ENCODE measurements at places on chromosomes 2 and 18.

- no peak for DNase-seq
Observed at GRCh38 chr18:59959073-59959472, 59.3 kb downstream of the PMAIP1 start.

DNA sequence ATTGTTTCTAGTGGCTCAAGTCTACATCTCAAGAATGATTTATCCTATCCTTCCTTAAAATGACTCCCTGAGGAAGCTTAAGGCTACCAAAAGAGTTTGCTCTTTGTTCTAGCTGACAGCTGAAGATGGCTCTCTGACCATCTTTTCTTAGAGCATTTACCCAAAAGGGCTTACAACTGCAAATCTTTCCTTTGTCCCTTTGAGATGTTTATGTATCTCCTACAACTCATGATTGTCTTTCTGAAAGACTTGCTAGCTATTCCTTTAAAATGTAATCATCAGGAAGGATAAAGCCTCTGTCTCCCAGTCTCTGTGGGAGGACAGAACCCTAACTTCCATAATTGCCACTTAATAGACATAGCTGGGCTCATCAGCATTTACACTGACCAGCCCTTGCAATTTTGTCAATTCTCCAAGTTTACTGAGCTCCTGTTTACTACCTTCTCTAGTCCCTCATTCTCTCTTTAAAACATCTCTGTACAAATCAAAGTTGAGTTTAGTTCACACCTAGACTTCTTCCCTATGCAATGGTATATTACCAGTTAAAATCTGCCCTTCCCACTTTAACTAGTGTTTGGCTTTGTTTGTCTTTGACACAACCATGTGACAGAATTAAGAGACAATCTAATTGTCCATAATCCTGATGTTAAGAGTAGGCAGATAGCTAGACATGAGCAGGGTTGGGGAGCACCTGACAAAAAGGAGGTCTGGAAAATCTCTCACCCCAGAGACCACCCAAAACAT, 188.2 kb downstream of the PTH2R start:
- DNase-seq = no peak

GRCh38 chr2:104163611-104164130, 690.2 kb upstream of the POU3F3 start:
- no peak for DNase-seq

- peak; percentile 30 for DNase-seq
Observed at GRCh38 chr2:175251425-175252041, 70.0 kb upstream of the ATP5MC3 start.

DNA sequence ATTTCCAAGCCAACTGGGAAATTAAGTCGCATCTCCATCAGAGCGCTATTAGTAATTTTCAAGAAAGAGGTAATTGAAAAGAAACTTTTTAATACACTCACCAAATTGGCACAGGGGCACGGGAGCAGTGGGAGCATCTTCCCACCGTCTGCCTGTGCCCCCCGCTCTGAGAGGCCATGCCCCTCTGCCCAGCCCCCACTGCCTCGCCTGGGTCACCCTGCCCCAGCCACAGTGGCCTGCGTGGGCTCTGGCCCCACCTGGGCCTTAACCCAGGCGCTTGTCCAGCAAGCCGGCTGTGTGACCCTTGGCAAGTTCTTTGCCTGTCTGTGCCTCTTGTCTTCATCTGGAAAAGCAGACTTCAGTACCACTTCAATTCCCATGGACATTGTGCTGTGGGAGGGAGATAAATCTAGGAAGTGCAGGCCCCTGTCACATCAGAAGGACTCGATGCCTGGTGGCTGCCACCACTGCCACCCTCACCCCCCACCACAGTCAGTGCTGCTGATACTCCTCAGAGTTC, 31.9 kb downstream of the GLI2 start:
- no peak for DNase-seq

DNA sequence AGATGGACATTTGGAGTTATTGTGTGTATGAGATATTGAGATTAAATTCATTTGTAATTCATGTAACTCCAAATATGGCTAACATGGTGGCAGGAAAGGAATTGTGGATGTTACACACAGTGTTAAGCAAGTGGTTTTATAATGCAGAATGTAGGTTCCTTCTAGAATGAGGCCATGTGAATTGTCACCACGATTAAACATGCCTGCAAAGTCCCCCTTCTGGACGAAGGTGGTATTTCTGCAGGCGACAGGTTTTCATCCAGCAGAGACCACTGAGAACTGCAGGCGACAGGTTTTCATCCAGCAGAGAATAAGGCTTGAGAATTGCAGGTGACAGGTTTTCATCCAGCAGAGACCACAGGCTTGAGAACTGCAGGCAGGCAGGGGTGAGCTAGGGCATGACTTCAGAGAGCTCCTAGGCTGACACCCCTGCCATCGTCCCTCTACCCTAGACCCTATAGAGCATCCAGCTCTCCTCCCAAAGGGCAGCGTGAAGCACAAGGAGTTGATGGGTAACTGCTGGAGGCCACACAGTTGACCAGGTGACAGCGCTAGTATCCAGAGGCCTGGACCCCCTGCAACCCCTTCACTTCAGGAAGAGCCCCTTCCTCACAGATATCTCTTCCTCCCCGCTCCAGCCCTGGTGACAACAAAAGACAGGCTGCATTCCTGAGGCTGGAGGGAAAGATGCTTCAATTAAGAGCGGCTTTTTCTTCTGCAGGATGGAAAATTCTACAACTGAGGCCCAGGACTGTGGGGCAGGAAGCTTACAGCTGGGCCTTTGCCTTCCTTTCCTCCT, 175.8 kb downstream of the LOXHD1 start:
- peak; percentile 40 for DNase-seq

DNA sequence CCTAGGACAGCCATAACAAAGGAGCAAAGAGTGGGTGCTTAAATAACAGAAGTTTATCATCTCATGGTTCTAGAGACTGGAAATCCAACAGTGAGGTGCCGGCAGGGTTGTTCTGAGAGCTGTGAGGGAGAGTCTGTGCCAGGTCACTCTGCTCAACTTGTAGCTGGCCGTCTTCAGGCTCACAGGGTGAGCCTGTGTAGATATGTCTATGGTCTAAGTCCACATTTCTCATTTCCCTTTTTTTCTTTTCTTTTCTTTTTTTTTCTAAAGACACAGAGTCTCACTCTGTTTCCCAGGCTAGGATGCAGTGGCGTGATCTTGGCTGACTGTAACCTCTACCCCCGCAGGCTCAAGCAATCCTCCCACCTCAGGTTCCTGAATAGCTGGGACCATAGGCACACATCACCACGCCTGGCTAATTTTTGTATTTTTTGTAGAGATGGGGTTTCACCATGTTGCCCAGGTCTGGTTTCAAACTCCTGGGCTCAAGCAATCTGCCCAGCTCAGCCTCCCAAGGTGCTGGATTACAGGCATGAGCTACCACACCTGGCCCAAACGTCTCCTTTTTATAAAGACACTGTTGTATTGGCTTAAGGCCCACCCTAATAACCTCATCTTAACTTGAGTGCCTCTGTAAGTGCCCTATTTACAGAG, 142.2 kb downstream of the SP3 start:
- no peak for DNase-seq

DNA sequence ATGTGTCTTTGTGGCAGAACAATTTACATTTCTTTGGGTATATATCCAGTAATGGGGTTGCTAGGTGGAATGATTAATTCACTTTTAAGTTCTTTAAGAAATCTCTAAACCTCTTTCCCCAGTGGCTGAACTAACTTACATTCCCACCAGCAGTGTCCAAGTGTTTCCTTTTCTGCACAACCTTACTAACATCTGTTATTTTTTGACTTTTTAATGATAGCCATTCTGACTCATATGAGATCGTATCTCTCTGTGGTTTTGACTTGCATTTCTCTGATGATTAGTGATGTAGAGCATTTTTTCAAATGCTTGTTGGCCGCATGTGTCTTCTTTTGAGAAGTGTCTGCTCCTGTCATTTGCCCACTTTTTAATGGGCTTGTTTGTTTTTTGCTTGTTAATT, 43.1 kb upstream of the PTH2R start:
- DNase-seq = no peak

DNA sequence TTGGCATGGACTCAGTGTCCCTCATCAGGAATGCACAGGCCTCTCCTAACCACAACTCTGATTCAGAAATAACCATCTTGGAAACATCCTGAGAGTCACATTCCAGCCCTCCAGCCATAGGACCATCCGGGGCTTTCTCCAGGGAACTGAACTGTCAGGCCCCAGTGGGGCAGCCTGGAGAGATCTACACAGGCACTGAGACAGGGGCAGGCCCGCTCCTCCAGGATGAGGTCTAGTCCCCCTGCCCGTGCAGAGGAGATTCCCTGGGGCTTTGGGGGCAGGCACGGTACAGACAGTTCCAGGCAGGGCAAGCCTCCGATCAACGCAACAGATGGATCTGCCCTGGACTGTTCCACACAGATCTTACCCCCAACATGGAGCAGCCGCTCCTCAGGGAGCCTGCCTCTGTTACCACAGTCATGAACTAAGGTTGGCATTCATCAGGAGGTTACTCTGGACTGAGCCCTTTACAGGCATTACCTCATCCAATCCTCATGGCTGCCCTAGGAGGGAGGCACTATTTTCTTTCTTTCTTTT, 12.0 kb downstream of the KCNK3 start:
- no peak for DNase-seq

- DNase-seq = no peak
Observed at GRCh38 chr2:157244691-157245090, 12.8 kb upstream of the GALNT5 start.

DNA sequence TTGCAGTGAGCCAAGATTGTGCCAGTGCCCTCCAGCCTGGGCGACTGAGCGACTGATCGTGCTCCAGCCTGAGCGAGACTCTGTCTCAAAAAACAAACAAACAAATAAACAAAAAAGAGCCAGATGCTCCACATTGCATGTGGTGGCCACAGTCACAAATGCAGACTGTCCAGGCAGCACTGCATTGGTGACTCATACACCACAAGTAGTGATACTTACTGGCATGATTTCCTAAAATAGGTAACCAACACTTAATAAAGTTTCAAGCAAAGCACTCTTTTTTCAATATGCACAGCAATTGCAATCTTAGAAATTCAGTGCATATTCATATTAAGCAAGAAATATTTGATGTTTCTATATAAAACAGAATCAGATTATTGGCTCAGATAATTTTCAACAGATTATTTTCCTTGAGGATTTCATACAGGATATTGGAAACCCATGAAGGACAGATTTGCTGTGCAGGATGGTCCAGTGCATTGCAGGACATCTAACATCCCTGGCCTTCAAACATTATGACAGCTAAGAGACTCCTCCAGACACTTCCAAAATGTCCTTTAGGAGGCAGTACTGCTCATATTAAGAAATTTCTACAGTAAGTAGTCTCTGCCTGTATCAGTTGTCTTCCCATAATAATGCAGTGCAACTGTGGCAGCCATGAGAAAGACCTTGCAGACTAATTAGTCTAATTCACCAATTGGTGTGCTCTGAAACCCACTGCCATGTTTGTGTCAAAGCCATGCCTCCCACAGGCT, 10.5 kb upstream of the SLC1A4 start:
- DNase-seq = no peak

DNA sequence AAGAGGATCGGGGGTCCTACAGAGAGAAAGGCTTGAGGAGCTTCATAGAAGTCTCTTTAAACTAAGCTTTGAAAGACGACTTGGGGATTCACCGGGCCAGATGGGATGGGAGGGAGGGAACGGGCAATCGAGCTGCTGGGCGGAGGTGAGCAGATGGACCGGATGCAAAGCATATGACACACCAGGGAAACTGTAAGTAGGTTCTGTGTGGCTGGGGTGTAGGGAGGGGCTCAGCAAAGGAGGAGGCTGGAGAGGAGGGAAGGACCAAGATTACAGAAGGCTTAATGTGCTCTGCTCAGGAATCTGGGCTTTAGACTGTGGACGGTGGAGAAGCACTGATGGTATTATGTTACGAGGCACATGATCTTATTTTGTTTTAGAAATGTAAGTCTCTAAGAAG, 131.5 kb downstream of the MAIP1 start:
- no peak for DNase-seq

GRCh38 chr2:16669388-16669787, 3.8 kb upstream of the CYRIA start:
- no peak for DNase-seq

Measured in renal cortex interstitium (tissue), 15 donors.